ENCODE measurements at places on chromosomes 7 and 10. TPM values are rescaled to one million over a fixed set of nuclear protein-coding genes. Genes with fewer than 3 reads are reported as not detected.

CPED1 gene
- total RNA-seq = 64.8 TPM

PRSS2 gene
- total RNA-seq = not detected

TDRD1 gene
- not detected for total RNA-seq

DNA sequence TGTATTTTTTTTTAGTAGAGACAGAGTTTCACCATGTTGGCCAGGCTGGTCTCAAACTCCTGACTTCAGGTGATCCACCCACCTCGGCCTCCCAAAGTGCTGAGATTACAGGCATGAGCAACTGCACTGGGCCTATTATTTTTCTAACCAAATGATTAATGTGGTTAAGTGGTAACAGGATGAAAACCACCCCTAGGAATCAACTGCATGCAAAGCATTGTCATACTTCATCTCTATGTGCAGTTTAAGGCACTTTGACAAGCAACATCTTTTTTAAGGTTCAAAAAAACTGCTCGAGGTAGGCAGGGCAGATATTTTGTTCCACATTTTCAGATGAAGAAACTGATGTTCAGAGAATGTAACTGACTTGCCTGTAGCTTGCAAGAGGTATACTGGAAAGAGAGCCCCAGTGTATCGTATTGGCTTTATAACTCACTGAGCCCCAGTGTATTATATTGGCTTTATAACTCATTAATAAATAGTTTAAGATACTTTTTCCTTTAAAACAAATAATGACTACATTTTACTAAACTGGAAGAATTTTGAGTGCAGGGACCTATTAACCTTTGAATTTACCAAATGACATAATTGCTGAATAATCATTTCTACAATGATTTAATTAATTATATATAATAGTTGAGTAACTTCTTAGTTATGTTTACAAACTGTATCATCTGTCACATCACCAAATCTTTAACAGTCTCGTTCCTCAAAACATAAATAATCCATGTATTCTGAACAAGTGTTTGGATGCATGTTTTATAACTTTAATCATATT lies 38.1 kb downstream of the RTKN2 start:
- peak; percentile 51 for DNase-seq

DNA sequence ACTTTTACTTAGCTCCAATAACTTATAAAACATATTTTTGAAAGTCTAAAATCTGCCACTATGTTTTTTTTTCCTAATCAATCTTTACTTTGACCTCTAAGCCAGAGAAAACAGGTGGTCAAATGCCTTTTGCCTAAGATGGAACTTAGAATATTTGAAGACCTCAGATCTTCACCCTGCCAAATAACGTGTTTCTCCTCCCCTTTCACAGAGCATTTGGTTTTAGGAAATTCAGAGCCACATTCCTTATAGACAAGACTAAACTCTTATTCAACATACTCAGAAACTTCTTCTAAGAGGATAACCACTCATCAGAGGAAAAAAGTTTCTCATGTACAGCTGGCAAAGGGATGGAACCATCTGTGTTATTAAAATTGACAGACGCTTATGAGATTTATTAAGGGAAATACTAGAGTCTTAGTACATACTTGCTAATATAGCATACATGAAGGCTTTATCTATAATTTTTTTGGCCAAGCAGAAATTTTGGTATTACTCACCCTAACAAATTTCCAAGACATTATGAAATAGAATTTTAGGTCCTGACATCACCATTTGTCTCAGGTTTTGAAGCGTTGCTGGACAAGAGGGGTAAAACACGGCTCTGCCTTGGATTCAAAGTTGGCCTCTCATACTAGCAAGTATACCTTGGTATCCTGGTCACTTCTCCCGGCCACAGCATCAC lies 2.6 kb upstream of the EGFR start:
- no peak for DNase-seq

GRCh38 chr10:132110111-132110521 lies 44.4 kb downstream of the JAKMIP3 start:
- no peak for DNase-seq

DNA sequence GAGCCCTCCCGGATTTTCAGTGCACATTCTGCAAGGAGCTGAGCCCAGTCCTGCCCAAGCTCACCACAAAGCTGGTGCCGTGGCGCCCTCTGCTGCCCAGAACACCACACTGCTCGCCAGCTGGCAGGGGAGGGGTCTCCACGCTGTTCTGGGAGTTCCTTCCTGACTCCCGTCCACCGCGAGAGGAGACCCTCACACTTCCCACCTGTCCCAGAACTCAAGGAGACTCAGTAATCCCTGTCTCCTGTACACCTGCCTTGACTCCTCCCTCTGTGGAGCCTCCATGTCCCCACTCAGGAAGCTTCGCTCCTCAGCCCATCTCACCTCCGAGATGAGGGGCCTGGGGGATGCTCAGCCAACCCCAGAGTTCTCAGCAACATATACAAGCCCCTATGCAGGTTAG lies 11.3 kb downstream of the C10orf105 start:
- peak; percentile 26 for DNase-seq

DNA sequence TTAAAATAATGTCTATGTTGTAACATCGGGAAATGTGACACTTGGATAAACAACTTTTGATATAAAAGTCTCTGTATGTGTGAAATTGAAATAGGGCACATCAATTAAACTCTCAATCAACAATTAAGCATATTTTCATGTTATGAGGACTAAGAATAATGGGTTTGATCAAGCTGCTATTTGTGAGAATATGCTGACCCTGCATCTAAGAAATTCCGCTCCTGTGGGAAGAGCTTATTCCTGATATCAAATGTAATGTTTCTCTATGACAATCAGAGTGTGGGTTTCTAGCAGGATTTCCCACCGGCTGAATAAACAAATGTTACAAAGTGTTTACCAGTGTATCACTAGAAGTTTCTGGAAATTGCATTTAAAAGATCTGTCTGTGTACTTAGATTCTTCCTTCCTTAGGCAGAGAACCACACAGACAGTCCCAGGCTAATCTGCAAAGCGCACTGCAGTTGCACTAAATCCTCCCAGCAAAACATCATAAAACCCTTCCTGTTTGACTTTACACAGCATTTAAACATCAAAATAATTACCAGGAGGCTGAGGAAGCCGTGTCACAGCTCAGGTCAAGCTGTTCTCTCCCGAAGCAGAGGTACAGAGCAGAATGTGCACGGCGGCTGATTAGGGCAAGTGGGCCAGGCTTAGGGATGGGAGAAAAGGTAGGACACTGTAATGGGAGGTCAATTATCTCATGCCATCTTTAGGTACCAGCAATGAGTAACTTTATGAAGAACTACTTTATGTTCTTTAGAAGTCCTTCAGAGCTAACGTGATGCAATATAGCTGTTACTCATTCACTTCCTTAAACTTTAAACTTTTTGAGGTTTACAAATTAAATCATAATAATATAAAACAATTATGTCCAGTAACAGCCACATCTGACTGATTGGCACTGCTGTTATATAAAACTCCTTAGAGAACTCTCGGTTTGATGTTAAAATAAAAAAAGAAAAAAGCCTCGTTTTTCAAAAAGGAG lies 109.1 kb upstream of the CTTNBP2 start:
- no peak for DNase-seq

- no peak for DNase-seq
Measured at GRCh38 chr10:49564461-49565009, 25.6 kb upstream of the ERCC6 start.

- no peak for DNase-seq
Measured at GRCh38 chr10:124616836-124617130, 127.4 kb downstream of the FAM53B start.

GRCh38 chr10:35172574-35172973 lies 45.9 kb downstream of the CREM start:
- DNase-seq = no peak

GRCh38 chr10:34817054-34817453 lies 2.0 kb upstream of the PARD3 start:
- DNase-seq = no peak

All from SJSA1 (cell line).